ENCODE measurements at places on chromosomes 4 and X.

DNA sequence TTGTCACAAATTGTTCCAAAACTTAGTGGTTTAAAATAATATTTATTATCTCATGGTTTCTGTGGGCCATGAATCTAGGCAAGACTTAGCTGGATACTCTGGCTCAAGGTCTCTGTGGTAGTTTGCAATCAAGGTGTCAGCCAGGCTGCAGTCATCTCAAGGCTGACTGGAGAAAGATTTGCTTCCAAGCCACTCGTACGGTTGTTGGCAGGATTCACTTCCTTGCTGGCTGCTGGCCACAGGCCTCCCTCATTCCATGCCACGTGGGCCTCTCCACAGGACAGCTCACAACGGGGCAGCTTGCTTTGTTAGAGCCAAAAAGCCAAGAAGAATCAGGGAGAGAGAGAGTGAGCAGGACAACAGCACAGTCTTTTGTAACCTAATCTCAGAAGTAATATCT, 101.4 kb downstream of the WWC2 start:
- DNase-seq: no peak

GRCh38 chr4:110667670-110668069, 44.8 kb upstream of the PITX2 start:
- DNase-seq: no peak

DNA sequence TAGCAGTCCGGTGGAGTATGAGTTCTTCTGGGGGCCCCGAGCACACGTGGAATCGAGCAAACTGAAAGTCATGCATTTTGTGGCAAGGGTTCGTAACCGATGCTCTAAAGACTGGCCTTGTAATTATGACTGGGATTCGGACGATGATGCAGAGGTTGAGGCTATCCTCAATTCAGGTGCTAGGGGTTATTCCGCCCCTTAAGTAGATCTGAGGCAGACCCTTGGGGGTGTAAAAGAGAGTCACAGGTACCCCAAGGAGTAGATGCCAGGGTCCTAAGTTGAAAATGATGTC, 852 bp downstream of the MAGEH1 start:
- DNase-seq: no peak

- DNase-seq: no peak
Observed at GRCh38 chr4:77432717-77433417, 172.8 kb upstream of the CXCL13 start.

DNA sequence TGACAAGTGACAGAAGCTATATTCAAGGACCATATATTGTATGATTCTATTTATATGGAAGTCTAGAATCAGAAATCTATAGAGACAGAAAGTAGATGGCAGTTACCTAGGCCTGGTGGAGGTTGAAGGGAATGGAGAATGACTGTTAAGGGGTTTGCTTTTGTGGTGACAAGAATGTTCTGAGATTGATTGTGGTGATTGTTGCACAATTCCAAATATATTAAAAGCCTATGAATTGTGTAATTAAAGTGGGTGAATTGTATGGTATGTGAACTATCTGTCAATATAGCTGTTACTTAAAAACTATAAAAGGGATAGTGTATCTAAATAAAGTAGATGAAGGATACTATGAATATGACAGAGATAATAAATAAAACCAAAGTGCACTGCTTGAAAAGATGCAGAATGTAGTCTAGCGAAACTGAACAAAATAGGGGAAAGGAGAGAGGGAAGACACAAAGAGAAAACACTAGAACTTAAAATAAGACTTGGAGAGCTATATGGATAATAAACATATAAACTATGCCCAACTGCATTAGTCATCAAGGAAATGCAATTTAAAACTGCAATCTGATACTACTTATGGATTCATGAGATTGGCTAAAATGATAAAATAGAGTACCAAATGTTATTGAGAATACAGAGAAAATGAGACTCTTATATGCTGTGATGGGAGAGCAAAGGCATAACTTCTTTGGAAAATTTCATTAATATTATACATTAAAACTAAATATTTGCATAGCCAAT, 82.1 kb upstream of the BANK1 start:
- DNase-seq: no peak

GRCh38 chr4:148814030-148814429, 371.8 kb upstream of the NR3C2 start:
- DNase-seq: no peak

DNA sequence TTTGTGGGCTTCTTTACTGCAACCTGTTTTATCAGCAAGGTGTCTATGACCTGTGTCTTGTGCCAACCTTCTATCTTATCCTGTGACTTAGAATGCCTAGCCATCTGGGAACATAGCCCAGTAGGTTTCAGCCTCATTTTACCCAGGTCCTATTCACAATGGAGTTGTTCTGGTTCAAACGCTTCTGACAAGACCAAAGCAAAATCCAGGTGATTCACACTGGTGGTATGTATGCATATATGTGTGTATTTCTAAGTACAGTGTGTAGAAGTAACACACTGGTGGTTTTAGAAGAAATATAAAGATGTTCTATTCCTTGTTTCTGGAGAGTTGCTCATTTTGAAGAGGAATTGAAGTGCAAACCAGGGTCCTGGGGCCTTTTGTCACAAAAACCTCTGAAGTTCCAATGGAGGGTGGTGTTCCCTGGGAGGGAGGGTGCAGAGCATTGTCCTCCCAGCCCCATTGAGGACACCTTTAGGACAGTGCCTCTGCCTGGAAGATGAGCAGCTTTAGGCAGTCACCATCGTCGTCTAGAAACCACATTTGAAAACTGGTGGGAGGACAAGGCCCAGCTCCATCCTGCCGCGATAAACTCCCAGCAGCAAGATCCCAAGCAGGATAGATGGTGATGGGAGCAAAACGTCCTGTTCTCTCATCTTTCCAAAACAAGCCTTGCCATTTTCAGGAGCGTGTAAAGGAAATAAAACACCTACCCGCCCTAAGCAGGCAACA, 191.4 kb downstream of the TSPAN5 start:
- DNase-seq: no peak

DNA sequence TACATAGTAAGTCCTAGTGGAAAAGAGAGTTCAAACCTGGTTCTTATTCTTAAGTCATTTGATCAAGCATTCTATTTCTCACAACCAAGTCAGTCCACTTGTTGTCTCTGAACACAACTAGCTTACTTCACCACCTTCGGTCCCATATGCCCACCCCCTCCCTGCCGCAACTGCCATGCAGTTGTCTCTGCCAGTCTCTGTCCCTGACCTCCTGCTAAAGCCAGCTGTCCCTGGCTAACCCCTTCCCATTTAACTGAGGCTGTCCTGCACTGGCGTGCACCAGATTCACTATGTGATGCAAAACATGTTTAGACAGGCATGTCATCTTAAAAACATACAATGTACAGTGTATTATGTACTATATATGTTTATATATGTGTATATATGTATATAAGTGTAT, 12.7 kb downstream of the FRAS1 start:
- DNase-seq: no peak

GRCh38 chrX:68186552-68187262, 246.6 kb downstream of the OPHN1 start:
- no peak for DNase-seq

- no peak for DNase-seq
Observed at GRCh38 chr4:4625488-4625887, 83.6 kb upstream of the STX18 start.

GRCh38 chrX:3548765-3549391, 164.6 kb downstream of the PRKX start:
- DNase-seq: no peak

GRCh38 chr4:108078024-108078733, 88.5 kb downstream of the HADH start:
- no peak for DNase-seq

DNA sequence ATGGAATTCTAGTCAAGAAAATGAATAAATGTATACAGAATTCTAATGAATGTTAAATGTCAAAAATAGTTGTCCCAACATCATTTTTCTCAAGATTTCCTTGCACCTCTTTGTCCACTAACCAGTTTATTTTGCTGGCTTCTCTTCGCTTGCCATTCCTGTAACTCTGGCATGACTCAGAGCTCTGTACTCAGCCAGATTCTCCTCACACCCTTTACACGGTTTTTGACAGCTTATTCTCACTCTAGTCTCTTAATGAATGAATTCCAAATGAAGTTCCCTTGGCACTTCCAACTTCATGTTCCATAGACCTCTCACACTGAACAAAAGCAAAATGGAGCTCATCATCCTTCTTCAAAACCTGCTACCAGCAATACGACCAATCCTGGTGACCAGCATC, 419.3 kb upstream of the SLIT2 start:
- DNase-seq: no peak

GRCh38 chr4:30208731-30209435, 511.3 kb upstream of the PCDH7 start:
- no peak for DNase-seq

GRCh38 chr4:140641789-140642439, 73.2 kb upstream of the UCP1 start:
- no peak for DNase-seq

DNA sequence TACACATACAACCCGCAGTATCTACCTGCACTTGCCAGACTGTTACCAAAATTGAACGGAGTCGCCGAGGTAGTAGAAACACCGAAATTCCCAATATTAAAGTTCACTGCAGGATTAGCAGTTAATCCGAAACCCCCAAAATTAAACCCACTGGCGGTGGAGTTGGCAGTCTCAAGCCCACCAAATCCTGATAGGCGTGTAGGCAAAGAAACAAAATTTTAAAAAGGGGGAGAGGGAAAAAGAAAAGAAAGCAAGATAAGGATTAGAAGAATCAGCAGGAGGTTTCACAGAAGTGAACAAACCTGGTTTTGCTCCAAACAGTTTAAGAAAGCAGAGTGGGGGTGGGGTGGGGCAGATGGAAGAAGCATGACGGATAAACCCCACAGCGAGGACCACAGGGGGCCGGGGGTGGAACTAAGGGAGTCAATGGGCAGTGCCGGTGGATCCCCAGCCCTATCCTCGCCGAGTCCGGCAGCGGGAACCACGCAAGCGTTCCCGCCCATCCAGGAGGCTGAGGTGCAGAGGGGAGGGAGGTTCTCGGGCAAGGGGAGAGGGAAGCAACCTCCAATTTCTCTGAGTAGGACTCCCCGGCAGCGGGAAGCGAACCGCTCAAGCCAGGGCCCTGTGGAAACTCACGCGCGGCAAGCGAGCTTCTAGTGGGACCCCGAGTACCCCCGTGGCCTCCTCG, 599 bp downstream of the NUP54 start:
- peak; percentile 51 for DNase-seq

GRCh38 chrX:110215411-110215810, 102.5 kb downstream of the AMMECR1 start:
- DNase-seq: no peak

- DNase-seq: no peak
Observed at GRCh38 chr4:138555584-138555983, 313.4 kb upstream of the SLC7A11 start.

GRCh38 chr4:158644760-158645159, 26.9 kb downstream of the C4orf46 start:
- DNase-seq: no peak

DNA sequence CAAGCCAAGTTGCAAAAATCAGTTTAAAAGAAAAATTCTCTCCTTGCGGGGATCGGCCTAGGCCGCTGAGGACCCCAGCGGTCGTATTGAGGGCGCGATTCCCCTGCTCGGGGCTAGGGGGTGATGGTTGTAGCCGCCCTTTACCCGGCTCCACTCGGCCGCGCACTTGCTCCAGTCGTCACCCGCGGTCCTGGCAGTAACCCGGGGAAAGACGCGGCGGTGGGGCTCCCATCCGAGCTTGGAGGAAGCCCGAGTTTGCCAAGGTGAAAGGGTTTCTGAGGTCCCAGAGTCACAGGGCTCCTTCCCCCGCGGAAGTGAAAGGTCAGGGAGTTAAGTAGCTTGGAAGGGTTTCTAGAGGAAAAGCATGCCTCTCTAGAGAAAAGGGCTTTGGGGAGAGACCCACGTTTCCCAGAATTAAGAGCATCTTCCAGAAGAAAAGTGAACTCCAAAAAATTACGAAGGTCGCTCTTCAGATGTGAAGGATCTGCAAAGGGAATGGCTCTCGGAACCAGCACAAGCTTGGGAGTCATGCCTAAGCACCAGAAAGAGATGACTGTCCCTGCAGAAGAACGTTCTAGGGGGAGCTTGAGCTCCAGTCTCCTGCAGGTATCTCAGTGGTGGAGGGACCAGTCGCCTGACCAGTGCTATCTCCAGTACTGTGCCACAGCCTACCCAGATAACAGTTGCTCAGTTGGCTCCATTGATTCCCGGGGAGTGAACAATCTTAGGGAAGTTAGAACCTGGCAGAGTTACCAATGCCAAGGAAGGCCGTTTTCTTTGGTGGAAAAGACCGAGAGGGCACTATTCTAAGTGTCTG, 875 bp downstream of the LAP3 start:
- no peak for DNase-seq

DNA sequence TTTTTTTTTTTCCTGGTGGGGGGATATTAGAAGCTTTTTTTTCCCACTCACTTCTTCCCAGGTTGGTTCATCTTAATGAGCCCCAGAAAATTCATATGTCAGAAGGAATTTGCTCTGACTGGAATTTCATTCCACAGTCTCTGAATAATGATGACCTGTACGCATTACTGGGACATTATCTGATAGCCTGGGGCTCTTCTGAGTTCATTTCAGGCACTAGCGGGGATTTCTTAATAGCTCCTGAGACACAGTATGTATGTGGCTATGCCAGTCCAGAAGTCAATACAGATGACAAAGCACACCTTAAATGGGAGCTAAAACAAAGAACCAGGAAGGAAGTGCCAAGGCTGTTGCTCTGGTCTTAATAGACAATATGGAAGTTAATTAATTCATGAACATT, 295.2 kb upstream of the IGFBP7 start:
- no peak for DNase-seq

DNA sequence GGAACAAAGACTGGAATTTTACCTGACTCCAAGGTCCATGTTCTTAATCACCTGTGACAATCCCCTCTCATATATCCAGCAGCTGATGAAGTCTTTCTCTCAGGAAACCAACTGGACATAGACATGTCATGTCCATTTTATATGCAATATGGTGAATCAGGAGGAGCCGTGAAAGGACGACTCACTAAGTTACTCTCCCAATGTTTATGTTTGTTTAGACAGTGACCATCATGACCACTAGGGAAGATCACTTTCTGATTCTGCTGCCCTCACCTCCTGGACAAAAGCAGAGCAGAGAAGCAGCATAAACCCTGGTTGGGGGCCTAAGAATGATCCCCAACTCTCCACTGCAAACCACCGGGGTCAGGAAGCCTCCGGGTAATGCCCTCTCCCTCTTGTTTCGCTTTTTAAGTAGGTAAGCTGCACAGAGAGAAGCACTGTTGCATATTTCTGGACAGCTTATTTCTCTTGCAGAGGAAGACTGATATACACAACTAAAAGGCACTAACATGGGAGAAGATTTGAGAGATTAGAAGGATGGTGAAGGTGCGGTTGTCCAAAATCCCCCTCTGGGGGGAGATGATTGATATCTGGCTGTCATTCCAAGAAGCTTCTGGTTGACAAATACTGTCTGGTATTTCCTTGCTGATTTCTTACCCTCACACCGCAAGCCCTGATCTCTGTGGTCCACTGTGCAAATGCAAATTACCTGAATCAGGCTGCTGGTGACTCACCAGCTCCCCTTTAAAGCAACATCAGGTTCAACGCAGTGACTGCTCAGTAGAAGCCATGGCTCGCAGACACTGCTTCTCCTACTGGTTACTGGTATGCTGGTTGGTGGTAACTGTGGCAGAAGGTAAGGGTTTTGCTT, at the start of gene ODAPH:
Gene ODAPH (plus strand): TSS at position 773 of the 871 bp plus-strand sequence. CDS start 17 bp downstream, at position 790.
- DNase-seq: no peak

GRCh38 chrX:153875391-153876111, 10.4 kb downstream of the L1CAM start:
- DNase-seq: peak; percentile 71

- peak; percentile 45 for DNase-seq
Observed at GRCh38 chr4:145098675-145099037, 545 bp downstream of the ABCE1 start.
